Activated T-helper 9 cell treated with anti-CD3 and anti-CD28 coated beads, Interleukin-2, amount 50 U/mL, for 16 hours (primary cell): ENCODE measurements at places on chromosomes 2 and 18.

DNA sequence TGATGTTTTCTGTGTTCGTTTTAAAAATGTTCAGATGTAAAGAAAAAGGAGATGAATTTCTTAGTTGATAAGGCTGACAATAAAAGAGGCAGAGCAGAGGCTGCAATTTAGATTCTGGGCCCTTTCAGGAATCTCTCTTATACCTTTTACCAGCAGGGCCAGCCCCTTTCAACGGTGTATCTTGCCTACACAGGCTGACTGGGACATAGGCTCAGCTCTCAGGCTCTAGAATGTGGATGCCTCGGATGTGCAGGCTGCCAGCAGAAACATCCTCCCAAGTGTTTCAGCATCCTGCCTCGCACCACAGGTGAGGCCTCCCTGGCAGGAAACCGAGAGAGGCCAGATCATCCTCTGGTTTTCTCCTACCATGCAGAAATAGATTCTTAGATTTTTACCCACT lies 3.4 kb downstream of the C2orf80 start:
- no peak for DNase-seq

DNA sequence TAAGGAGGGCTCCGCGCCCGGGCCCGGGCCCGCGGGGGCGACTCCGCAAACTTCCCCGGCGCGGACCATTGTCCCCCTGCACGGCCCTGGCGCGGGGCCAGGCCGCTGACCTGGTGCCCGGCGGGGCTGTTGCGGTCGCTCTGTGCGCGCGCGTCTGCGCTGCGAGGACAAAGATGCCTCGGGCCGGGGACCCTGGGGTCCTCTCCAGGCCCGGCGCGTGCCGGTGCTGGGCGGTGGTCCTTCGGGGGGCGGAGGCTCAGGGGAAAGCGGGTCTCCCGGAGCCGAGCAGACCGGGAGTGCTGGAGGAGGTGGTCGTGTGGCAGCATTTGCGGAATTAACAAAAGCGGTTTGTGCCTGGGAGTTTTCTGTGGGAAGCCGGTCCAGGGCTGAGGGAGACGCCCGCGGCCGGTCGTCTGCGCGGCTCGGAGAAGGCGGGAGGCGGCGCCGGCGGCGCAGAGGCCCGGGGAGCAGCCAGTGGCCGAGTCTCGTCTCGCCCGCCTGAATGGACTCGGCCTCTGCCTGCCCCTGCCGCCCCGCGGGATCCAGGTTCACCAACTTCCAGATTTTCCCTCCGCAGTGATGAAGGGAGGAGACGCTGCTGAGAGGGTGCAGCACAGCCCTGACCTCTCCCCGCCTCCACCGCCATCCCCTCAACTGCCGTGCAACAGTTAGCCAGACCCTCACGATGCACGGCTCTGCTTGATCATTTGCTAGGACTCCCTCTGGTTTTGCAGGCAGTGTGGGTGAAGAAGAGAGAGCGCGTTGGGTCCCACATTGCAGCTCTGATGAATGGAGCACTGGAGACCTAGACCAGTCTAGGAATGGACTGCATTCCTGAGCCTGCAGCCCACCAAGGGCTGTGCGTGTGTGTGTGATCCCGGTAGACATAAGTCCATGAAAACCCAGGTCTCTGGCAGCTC lies 705 bp downstream of the EFR3B start:
- no peak for DNase-seq

GRCh38 chr2:235262750-235263149 lies 231.1 kb upstream of the AGAP1 start:
- DNase-seq = no peak

DNA sequence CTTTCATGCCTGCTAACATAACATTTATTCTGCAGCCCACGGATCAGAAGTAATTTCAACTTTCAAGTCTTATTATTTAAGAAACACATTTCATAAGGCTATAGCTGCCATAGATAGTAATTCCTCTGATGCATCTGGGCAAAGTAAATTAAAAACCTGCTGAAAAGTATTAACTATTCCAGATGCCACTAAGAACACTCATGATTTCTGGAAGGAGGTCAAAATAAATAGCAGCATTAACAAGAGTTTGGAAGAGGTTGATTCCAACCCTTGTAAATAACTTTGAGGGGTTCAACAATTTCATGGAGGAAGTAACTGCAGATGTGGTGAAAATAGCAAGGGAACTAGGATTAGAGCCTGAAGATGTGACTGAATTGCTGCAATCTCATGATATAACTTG lies 77.6 kb downstream of the CCDC148 start:
- DNase-seq = no peak

DNA sequence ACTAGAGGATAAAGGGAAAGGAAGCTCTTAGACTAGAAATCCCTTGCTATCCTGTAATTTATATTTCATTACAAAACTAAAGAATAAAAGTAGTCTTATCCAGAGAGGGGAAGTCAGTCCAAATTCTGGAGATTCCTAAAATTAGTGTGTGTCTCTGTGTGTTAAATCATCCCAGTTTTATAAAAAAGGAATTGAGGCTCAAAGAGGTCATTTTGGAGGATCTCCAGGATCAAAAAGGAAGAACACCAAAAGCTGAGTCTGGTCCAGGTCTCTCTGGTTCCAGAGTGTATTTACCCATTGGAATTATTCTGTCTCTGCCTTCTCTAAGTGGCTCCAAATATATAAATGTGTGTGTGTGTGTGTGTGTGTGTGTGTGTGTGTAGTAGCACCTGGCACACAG lies 166.7 kb downstream of the NRXN1 start:
- no peak for DNase-seq

DNA sequence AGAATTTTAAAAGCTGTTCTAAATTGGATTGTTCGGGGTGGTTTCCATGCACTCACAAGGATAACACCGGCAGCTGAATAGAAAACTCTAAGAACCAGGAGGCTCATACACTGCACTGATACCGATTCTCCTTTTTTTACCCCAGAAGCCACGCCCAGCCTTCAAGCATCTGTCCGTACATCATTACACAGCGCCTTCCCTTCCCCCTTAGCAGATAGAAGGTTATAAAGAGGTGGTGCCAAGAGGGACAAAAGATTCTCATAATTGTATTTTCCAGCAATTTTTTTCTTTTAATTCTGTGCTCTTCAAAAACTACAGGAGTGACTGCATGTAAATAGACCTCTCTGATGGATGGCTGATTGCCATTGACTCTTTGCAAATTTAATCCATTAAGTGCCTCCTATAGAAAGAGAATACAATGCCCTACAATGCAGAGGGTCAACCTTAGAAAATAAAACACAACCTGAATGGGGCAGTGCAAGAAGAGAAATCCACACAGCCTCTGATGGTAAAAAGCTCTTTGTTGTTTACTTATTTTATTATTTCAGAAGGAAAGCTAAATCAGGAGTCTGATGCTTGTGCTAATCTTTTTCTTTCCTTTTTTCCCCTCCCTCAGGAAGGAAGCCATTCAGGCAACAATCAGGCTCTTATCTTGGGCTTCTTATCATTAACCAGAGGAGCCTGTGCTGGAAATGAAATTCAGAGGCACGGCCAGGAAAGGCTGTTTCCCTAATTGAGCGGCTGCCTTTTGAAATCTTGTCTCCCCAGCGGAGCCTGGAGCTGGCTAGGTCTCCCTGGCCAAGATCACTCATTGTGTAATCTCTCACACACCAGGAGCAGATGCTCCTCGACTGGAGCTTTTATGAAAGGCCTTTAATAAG lies 198.9 kb upstream of the NABP1 start:
- no peak for DNase-seq

GRCh38 chr2:206693399-206694137 lies 24.6 kb downstream of the DYTN start:
- DNase-seq = no peak

DNA sequence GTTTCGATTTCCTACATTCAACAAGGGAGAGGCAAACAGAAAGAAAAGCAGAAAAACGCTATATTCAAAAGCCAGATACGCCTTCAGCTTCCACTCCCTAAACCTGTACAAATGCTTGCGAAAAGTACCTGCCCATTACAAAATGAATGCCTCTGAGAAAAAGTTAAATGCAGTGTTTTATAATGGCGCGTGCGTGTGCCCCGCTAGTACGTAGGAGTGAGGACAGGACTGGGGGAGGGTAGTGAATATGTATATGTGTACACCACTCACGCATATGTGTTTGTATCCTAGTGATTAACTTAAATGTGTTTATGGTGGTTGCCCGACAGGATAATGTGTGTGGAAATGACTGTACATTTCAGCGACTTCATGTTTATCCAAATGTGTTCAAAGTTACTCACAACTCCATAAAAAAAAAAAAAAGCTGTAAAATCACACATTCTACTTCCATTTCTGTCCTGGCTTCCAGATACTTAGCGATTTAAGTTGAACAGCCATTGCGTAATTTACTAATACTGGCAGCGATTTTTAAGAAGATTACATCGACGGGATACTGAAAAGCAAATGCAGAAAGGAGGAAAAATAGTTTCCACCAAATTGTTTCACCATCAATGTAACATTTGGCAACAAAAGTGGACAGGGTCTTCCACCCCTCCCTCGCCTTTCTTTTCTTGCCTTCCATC lies 1.3 kb downstream of the NEUROD1 start:
- no peak for DNase-seq

GRCh38 chr2:6921321-6921922 lies 4.2 kb downstream of the RNF144A start:
- no peak for DNase-seq

- no peak for DNase-seq
These were observed 8.9 kb upstream of the CNNM4 start for GRCh38 chr2:96751800-96752199.

DNA sequence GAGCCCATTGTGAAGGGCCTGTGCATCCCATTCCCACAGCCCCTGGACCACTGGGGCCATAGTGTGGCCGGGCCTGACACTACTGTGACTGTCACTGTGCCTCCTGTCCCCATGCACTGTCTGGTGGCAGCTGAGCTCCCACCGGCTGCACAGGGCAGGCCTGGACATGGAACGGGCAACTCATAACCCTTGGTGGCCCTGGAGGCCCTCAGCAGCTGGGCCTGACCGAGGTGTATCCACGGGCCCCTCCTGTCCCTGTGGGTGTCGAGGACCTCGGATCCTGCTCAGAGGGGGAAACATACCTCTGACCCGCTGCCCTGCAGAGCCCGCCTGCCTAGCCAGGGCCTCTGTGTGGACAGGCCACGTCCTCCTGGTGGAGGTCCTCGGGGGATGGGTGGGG lies 7.8 kb upstream of the GAL3ST2 start:
- no peak for DNase-seq

- DNase-seq = no peak
These were observed 9.2 kb downstream of the HS6ST1 start for GRCh38 chr2:128309280-128310093.

GRCh38 chr2:235996419-235996818 lies 171.8 kb downstream of the GBX2 start:
- no peak for DNase-seq

GRCh38 chr2:1641523-1641922 lies 102.8 kb downstream of the PXDN start:
- DNase-seq = no peak

DNA sequence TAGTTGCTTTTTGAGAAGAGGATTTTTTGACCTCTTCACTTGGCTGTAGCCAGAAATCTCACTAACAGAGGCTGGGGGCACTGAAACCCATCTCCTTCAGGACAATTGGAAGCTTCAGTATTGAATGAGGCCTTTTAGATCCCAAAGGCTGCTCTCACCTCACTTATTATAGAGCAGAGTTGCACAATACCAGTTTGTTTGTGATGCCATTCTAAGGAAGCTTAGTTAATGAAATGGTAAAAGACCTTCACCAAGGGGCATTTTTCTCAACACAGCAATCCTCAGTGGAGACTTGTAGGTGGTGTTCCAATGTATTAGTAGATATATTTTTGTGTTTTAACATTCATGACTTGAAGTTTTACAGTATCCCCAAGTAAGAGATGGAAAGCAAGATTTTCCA lies 71.0 kb upstream of the RFX8 start:
- no peak for DNase-seq

DNA sequence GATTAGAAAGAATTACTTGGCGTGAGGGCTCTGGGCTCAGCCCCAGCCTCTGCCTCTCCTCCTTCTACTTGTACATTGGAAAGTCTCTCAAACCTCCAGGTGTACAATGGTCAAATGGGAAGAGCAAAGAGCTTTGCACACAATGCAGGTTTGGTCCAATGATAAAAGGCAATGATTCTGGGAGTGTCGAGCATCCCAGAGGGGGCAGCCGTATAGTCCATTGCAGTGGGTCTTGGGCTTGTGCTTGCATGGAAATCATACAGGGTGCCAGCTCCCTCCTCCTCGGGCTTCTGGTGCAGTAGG lies 98.0 kb upstream of the NCK2 start:
- DNase-seq = no peak

DNA sequence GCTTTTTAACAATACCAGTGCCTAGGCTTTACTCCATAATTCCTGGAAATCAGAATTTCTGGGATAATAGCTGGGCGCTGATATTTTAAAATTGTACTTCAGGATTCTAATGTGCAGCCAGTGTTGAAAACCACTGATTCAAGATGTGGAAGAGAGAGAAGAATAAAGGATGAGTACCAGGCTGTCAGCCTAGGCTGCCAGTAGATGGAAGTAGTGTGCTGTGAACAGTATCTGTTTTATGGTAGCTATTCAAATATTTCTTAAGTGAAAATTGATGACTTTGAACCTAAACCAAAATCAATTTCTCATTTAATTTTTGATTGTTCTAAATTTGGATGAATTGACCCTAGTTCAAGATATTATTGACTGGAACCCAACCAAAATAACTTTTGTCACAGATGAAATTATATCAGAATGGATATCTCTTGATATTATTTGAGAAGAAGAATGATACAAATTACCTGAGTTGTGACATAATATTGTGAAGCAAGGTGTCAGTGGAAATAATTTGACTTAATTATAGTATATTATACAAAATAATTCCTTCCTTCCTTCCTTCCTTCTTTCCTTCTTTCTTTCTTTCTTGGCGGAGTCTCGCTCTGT lies 88.0 kb downstream of the COMMD1 start:
- DNase-seq = no peak

DNA sequence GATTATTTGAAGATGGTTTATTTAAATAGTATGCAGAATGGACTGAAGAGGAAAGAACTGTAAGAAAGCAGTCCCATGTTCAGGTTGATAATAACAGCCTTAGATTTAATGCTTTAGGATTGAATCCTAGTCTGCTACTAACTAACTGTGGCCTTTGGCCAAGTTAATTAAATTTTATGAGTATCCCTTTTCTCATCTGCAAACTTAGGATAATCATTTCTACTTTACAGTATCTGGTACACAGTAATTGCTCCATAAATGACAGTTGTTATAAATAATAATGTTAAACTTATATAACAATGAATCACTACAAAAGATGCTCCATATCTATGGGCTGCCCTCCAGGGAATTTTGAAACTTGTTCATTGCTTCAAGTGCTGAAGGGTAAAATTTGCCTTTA lies 41.0 kb downstream of the FAP start:
- DNase-seq = no peak

DNA sequence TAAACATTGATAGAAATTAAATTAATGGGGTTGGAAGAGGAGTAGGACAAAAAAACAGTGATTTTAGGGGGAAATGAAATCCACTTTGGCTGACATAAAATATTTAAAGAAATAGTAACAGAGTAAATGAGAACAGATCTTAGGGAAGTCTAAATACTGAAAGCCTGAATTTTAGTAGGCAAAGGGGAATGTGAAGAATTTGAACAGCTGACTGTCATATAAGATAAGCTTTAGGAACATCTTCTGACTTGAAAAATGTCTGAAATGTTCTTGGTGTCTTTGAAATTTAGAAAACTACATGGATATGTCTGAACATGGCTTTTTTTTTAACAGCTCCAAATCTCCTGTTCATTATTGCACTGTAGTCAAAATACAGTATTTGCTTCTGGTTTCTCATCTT lies 150.3 kb downstream of the CALCRL start:
- DNase-seq = no peak
